Adrenal gland (tissue), 19 donors: ENCODE measurements at places on chromosomes 7 and 10. TPM values are rescaled to one million over a fixed set of nuclear protein-coding genes. Genes with fewer than 3 reads are reported as not detected.

The DKK1 gene
- not detected for total RNA-seq

The CRTAC1 gene
- total RNA-seq = 0.42 TPM

DNA sequence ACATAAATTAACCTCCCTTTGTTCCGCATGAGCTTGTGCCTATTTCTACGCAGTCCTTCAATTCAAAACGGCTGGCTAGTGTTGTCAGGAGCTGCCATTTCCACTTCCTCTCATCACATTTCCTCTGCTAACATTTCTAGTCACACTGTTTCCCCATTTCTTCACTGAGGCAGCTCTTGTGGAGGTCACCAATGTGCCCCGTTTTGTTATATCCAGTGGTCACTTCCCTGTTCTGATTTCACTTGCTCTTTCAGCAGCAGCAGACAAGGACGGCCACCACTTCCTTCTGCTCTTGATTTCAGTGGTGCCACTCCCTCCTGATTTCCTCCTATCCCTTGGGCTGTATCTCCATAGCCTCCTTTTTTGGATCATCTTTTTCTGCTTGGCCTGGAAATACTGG lies 64.8 kb upstream of the SEC61G start:
- no peak for DNase-seq
- no peak overlapping the region for H3K4me3 ChIP-seq
- no peaks in the 10 kb centered on the region for H3K4me1 ChIP-seq
- H3K27ac ChIP-seq = no peak overlapping the region
- no peaks in the 10 kb centered on the region for H3K36me3 ChIP-seq
- no peaks in the 10 kb centered on the region for H3K27me3 ChIP-seq

The NKX1-2 gene
- total RNA-seq = not detected

DNA sequence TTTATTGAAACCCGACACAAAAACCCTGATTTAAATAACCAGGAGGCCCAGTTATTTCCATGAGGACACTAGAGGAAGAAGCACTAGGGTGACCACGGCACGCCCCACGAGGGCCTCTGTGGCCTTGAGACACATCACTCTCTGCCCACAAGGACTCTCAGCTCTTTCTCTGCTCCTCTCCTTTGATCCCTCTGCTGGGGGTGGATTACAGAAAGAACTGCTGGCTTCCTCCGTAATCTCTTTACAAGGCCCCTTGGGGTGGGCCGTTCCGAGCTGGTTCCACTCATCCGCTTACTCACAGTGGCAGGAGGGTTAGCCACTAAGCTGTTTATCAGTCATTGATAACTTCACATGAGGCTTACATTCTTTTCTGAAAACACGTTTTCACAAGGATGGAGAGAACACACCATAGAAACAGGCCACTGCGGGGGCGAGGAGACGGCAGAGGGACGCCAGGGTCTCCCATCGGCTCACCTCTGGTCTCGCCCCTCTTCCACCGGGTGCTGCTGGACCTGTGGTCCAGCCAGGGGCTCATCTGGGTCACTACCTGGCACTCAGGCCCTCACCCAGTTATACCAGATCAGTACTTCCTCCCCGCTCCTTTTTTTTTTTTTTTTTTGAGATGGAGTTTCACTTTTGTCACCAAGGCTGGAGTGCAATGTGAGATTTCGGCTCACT lies 17.6 kb upstream of the PFKFB3 start:
- DNase-seq = no peak
- no peaks in the 10 kb centered on the region for H3K36me3 ChIP-seq
- peak overlapping the region; percentile 23 for H3K27ac ChIP-seq
- no peaks in the 10 kb centered on the region for H3K27me3 ChIP-seq
- peaks cover 7% of the 10 kb centered on the region for H3K4me1 ChIP-seq
- H3K4me3 ChIP-seq = no peak overlapping the region
